IMR-90 (cell line): ENCODE measurements at places on chromosomes 3 and 15. TPM values are rescaled to one million over a fixed set of nuclear protein-coding genes. Genes with fewer than 3 reads are reported as not detected.
A peak's percentile ranks its signal among the peaks of the same experiment; 100 is the strongest.

- peak; percentile 90 for DNase-seq
Observed at GRCh38 chr3:157333551-157333991, 103.1 kb upstream of the PTX3 start.

DNA sequence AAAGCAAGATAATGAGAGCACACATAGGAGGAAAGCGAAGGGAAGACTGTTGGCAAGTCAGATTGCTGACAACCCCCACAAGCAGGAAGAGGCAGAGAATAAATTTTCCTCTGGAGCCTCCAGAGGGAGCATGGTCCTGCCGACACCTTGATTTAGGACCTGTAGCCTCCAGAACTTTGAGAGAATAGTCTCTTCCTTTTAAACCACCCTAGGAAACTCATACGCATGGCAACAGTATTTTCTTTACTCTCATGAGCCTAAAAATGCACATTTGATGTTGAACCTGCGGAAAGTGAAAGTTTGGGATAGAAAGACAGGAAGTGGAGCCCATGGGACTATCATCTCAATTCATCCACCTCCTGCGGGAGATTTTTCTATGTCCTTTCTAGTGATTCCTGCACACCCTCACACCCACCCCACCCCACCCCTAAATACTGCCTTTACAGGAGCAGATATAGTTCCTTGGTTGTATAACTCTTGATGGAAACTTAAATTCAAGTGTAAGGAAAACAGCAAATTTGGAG lies 116.7 kb upstream of the LPP start:
- DNase-seq = peak; percentile 45

The PLEKHO2 gene
- polyA plus RNA-seq = 22.5 and 24.6 TPM in 2 replicates

The ADAMTS9 gene
- polyA plus RNA-seq = 0.46 and 0.55 TPM in 2 replicates

DNA sequence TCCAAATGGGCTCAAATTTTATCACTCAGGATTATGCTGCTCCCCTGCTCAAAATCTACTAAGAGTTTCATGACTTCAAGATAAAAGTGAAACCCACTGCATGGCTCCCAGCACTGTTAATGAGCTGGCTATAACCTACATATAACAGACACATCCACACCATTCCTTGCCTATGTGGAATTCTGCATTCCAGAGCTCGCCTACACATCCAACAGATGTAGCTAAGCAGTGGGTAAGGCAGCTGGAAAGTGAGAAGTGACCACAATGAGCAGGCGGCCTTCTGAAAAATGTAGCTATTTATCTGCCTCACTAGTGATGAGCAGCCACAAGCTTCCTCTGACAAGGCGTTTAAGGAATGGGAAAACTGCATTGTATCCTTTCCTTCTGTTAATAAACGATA lies 92.0 kb upstream of the TRIM42 start:
- DNase-seq = peak; percentile 2

DNA sequence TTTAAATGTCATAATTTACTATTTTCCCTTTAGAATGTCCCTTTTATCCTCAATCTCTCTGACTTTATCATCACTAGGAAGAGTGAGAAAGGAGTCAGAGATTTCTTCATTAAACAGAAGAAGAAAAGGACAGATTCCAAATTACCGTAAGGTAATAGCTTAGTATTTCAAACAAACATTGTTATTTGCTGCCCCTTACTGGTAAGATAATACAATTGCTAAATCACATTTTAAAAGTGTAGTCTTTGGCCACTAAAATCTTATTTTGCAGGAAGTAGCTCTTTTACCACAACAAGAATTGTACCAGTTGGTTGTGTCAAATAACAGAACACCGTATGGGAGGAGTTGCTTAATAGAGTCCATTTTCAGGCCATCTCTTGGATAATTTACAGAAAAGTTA lies 53.7 kb downstream of the CGGBP1 start:
- peak; percentile 14 for DNase-seq

DNA sequence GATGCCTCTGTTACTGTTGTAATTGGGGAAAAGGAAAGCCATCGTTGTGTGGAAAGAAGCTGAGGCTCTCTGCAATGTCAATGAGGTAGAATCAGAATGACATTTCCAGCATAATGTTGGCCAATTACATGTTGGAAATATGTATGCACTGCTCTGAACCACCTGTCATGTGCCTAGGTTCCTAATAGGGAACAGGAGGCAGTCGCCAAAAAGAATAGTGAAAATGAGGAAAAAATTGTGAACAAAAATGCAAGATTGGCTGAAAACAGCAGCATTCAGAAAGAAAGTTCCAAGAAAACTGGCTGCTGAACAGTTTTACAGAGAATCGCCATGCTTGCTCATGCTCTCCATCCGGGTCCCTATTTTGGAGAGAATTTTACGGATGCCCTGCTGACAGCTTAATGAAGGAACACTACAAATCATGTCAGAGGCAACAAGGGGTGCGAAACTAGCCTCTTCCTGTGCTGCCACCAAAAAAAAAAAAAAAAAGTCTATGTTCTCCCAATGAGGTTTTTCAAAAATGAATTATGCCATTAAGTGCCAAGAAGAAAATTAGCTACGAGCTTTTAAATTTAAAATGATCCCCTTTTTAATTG lies 305.9 kb upstream of the ARRDC4 start:
- DNase-seq = no peak

- DNase-seq = peak; percentile 71
Observed at GRCh38 chr15:72199721-72200212, 2.2 kb upstream of the GRAMD2A start.

GRCh38 chr3:81799403-81799802 lies 38.0 kb upstream of the GBE1 start:
- DNase-seq = no peak

The PLCH1 gene
- polyA plus RNA-seq = not detected in 2 replicates

DNA sequence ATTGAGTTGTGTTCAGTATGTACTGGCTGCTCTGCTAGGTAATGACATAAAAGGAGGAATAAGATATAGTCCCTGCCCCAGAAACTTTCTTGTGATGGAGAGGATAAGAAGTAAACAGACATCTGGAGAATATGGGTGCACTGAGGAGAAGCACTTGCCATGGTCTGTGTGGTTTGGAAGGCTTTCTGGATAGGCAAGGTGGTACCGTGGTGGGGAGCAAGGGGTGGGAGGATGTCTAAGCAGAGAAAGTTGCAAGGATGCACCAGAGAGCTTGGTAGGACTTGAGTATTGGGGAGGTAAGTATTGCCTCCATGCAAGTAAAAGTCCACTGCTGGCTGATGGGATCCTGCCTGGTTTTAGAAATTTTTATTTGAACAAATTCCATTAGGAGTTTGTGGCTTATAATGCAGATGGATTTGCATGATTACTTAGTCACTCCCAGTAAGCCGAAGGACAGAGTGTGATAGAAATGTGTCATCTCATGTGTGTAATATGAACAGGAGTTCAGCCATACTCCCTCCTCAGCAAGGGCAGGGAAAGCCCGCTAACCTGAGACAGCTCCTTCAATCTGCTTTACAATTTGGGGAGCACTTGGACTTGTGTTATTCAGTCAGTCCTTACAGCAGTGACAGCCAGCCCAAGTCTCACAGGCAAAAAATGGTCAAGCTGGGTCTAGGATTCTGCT lies 53.6 kb downstream of the CLSTN2 start:
- no peak for DNase-seq

The OCA2 gene
- 0.03 TPM in 1 of 2 replicates, not detected in the other for polyA plus RNA-seq

The ACOX2 gene
- polyA plus RNA-seq = 26.8 and 32.9 TPM in 2 replicates

DNA sequence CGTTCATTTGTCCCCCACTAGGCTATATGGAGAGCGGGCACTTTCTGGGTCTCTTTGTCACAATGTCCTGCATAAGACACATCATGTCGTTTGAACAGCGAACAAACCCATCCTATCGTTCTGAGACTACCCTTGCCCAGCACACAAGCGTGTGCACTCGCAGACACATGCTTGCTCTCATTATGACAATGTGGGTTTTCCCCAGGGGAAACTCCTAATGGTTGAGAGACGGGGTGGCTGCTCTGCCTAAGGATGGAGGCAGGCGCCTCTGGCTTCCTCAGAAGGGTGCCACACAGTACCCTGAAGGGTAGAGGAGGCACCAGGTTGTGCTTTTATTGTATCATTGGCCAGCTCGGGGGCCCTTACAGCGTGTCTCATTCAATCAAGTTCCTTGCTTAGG lies 51.0 kb upstream of the MYZAP start:
- no peak for DNase-seq

DNA sequence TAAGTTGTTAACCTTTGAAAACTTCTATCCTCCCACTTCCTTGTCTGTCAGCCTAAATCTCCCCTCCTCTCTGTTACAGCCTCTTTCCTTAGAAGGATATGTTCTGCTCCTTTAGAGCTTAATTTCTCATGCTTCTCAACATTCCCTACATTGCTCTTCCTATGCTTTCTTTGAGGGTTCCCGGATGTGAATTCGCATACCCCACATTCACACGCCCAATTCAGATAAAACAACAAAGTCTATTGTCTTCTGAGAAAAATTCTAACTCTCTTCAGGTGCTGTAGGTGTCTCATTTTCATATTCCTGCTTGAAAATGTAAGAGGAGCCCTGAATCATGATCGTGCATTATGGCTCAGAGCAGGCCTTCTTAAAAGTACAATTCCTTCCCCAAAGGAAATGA lies 171.8 kb upstream of the DPH6 start:
- DNase-seq = no peak

- DNase-seq = peak; percentile 79
Observed at GRCh38 chr3:64074060-64074459, 50.8 kb upstream of the PSMD6 start.
